T-helper 2 cell treated with Interferon-gamma antibody and Interleukin-4, amounts not matched to agents 5 μg/mL and 100 μg/mL, for 36 hours (primary cell): ENCODE measurements at places on chromosomes 1 and 21.

GRCh38 chr1:100353988-100354387, 1.7 kb downstream of the CDC14A start:
- DNase-seq = no peak

GRCh38 chr1:156226116-156226538, 13.3 kb downstream of the PMF1 start:
- DNase-seq = peak; percentile 39

DNA sequence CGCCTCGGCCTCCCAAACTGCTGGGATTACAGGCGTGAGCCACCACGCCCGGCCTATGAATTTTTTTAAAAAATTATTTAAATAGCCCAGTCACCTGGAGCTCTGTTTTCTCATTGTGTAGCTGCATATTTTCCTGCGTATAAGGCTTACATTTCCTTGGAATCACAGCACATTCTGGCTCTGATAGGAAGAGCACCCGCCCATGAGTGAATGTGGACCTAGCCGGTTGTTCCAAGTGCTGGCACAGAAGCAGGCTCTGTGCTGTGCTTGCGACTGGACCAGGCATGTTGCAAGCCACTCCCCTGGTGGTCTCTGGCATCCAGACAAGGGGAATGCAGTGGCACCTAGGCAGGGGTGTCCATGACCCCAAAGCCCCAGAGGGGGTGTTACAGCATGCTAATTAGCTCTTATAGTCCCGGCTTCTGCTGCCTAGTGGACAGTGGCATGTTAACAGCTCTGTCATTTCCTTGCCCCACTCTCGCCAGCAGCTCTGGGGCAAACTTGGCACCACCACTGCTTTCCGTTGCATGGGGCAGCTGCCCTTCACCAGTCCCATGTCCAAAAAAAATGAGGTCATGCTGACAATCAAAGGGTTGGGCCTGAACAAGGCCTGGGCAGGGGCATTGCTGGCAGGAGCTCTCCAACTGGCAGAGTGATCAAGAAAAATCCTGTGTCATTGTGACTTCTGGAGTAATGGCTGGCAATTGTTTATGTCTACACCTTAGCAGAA, 5.2 kb upstream of the VTCN1 start:
- no peak for DNase-seq

- DNase-seq = no peak
These were observed 396 bp downstream of the ELAVL4 start for GRCh38 chr1:50109116-50109515.

- no peak for DNase-seq
These were observed 222.4 kb upstream of the B3GALT2 start for GRCh38 chr1:193408782-193409293.
